Mesothelial cell of epicardium (in vitro differentiated cells): ENCODE measurements at places on chromosomes 12 and 14.

GRCh38 chr12:12964255-12964654 lies 12.3 kb upstream of the GPRC5D start:
- H3K4me3 ChIP-seq = no peak overlapping the region
- no peak overlapping the region for H3K27ac ChIP-seq
- H3K27me3 ChIP-seq = no peaks in the 10 kb centered on the region
- no peaks in the 10 kb centered on the region for H3K4me1 ChIP-seq
- no peak for DNase-seq

DNA sequence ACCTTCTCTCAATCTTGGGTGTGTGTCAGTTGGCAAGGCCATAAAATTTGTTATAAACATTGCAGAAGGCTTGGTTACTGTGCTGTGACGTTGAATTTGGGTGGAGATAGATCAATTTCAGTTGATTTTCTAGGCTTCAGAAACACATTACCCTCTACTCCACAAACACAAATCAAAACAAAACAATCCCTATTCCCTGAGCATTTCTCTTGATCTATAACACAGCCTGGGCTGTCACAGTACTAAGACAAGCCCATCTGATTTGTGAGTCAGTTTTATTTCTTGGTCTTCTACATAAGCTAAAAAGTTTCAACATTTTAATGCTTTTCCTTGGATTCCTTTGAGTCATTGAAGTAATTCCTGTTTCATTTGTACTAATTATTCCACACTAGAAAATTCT lies 79.8 kb downstream of the PTPN11 start:
- DNase-seq = no peak
- no peaks in the 10 kb centered on the region for H3K27me3 ChIP-seq
- H3K36me3 ChIP-seq = peaks cover 52% of the 10 kb centered on the region
- H3K27ac ChIP-seq = no peak overlapping the region
- H3K4me1 ChIP-seq = no peaks in the 10 kb centered on the region
- no peak overlapping the region for H3K4me3 ChIP-seq

DNA sequence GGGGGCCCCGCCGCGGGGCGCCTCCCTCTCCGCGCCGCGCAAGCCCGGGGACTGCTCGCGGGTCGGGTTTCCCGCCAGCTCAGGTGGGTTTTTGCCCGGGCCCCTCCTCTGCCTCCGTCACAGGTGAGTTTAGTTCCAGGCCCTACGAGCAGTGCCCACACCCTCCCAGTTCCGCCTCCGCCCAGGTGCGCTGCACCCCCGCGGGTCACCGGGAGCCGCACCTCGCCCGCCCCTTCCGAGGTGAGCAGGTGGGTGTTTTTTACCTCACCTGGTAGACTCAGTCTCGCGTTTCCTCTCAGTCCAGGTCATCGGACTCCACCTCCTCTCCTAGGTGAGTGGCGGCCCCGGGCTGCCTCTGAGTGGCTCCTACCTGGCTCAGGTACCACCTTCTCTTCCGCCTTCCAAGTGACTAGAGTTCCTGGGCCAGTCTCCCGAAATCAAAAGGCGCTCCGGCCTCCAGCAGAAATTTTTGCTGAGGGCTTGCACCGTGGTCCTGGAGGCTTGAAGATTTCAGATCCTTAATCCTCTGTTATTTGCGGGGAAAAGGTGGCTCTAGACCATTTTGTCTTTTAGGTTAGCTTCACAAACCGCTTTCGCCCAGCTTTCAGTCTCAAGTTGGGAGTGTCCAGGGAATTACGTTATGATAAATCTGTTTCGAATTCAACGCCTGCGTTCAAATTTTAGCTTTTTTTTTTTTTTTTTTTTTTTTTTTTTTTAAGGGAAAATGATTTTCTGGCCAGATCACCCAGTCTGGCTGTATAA lies at the start of gene TMEM30B:
TMEM30B (minus strand) TSS at position 153 of the 762 bp plus-strand sequence. CDS start 191 bp downstream, outside the sequence.
- peak within 1 kb of the TSS; percentile 82 for H3K4me3 ChIP-seq
- H3K4me1 ChIP-seq = peaks cover 23% of the 10 kb centered on the region
- H3K27me3 ChIP-seq = peaks cover 41% of the 10 kb centered on the region
- no peak for DNase-seq
- peak within 1 kb of the TSS; percentile 90 for H3K27ac ChIP-seq
- no peaks in the 10 kb centered on the region for H3K36me3 ChIP-seq

- H3K4me1 ChIP-seq = peaks cover 20% of the 10 kb centered on the region
- DNase-seq = no peak
- H3K27me3 ChIP-seq = no peaks in the 10 kb centered on the region
- peak overlapping the region; percentile 60 for H3K4me3 ChIP-seq
- peak overlapping the region; percentile 70 for H3K27ac ChIP-seq
Measured at GRCh38 chr14:23557946-23558345, 1.9 kb downstream of the THTPA start.

DNA sequence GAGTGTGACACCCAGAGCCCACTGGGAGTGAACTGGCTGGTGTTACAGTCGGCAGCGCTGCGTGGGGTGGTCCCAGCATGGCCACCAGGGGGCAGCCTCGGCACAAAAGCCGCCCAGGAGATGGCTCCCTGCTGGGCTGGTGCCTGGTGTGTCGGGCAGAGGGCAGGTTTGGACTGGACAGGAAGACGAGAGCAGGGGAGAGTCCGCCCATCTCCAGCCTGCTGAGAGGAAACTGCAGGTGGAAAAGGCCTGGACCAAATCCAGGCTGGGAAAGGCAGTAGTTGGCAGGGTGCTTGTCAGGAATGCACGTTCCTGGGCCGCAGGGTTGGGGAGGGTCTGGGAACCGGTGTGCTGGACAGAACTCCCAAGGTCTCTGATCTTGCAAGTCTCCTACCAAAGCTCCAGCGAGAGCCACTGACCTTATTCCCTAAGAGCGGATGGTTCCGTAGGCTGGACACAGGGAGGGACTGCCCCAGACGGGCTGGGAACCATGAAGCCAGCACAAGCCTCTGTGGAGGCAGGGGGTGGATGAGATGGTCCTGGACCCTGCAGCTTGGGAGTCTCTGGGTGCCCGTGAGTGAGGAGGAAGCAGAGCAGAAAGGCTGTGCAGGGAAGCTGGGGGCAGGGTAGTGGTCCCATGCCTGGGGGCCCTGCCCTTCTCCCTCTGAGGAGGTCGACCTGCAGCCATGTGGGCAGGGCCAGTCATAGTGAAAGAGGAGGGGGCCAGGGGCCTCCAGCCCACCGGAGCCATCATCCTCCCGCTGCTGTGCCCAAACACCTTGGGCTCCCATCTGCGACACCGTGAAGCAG lies 1.8 kb downstream of the AHNAK2 start:
- DNase-seq = peak; percentile 69
- H3K4me1 ChIP-seq = peaks cover 11% of the 10 kb centered on the region
- H3K27ac ChIP-seq = no peak overlapping the region
- H3K27me3 ChIP-seq = peaks cover 25% of the 10 kb centered on the region

- H3K27ac ChIP-seq = no peak overlapping the region
- H3K27me3 ChIP-seq = peaks cover 25% of the 10 kb centered on the region
- DNase-seq = no peak
- no peak overlapping the region for H3K4me3 ChIP-seq
Measured at GRCh38 chr14:92692822-92693226, 55.6 kb downstream of the LGMN start.

DNA sequence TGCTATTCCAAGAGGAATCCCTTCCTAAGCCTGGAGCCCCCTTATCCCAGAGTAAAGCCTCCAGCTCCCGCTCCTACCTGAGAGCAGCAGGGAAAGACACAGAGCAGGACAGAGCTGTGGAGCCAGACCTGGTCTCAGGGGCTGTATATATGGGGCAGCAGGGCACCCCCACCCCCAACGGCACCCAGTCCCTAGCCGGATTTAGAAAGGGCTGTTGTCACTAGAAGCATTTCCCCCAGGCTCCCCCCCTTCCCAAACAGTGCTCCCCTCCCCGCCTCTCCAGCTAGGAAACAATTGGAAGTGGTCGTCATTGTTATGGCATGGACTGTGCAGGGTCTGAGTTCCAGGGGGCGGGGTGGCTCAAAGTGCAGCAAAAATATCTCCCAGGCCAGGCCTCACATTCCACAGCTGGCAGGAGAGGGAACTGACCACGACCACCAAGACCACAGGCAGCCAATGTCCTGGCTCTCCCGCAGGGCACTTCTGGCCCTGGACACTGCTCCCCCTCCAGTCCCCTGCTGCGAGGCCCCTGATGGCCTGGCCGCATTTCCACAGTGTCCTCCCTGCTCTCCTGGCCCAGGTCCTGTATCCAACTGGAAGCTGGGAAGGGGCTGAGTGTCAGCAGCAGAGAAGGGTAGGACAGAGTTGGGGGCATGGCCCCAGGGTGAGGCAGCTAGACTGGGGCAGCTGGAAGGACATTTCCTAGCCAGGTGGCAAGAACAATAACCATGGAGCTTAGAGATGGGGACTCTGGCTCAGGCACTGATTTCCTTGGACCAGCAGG lies at the start of gene MYH7:
MYH7 (minus strand) TSS at position 118 of the 784 bp plus-strand sequence. CDS start 1,928 bp downstream, outside the sequence.
- no peak within 1 kb of the TSS for H3K27ac ChIP-seq
- H3K4me1 ChIP-seq = peaks cover 18% of the 10 kb centered on the region

DNA sequence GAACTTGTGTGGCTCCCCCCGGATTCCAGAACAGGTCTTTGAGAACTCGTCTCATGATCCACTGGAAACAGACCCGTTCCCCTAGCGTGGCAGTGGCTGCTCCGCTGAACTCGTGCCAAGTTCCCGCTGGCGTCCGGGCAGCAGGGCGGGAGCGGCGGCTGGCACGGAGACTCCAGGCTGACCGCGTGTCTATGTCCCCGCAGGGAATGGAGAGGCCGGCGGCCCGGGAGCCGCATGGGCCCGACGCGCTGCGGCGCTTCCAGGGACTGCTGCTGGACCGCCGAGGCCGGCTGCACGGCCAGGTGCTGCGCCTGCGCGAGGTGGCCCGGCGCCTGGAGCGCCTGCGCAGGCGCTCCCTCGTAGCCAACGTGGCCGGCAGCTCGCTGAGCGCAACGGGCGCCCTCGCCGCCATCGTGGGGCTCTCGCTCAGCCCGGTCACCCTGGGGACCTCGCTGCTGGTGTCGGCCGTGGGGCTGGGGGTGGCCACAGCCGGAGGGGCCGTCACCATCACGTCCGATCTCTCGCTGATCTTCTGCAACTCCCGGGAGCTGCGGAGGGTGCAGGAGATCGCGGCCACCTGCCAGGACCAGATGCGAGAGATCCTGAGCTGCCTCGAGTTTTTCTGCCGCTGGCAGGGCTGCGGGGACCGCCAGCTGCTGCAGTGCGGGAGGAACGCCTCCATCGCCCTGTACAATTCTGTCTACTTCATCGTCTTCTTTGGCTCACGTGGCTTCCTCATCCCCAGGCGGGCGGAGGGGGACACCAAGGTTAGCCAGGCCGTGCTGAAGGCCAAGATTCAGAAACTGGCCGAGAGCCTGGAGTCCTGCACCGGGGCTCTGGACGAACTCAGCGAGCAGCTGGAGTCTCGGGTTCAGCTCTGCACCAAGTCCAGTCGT lies 1.5 kb downstream of the APOLD1 start:
- H3K36me3 ChIP-seq = no peaks in the 10 kb centered on the region
- H3K4me1 ChIP-seq = peaks cover 34% of the 10 kb centered on the region
- H3K4me3 ChIP-seq = peak overlapping the region; percentile 58
- DNase-seq = peak; percentile 39

GRCh38 chr12:68063900-68064590 lies 74.8 kb downstream of the IFNG-AS1 start:
- H3K36me3 ChIP-seq = peaks cover 10% of the 10 kb centered on the region
- H3K4me3 ChIP-seq = no peak overlapping the region
- no peak for DNase-seq
- H3K27me3 ChIP-seq = no peaks in the 10 kb centered on the region
- no peak overlapping the region for H3K27ac ChIP-seq
- H3K4me1 ChIP-seq = no peaks in the 10 kb centered on the region
